Omental fat pad (tissue), 4 donors: ENCODE measurements at places on chromosomes 7 and 10.

DNA sequence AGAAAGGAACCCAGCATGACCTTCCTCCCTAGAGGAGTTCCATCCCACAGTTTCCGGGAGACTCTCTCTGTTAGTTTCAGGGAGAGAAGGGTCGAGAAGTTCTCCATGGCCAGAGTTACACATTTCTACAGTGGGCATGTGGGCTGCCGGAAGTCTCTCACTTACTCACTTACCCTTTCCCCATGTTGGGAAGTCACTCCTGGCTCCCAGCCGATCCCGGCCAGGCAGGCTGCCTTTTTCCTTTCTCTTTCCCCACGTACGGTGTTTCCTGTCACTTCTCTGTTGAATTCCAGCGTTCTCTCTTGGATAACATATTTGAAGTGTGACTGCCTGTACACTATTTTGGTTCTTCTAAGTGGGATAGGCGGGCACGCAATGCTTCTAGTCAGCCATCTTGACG, 3.5 kb downstream of the TEX36 start:
- no peak for DNase-seq

DNA sequence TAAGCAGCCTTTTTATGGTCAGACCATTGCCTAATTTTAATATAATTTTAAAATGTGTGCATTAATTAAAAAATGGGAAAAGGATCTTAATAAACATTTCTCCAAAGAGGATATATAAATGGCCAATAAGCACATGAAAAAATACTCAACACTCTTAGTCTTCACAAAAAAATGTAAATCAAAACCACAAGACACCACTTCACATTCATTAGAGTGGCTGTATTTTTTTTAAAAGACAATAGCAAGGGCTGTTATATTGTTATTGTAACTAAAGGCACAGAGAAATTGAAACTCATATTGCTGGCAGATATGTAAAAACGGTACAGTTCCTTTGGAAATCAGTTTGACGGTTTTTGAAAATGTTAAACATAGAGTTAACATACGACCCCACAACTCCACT, 3.2 kb upstream of the CROT start:
- no peak for DNase-seq

DNA sequence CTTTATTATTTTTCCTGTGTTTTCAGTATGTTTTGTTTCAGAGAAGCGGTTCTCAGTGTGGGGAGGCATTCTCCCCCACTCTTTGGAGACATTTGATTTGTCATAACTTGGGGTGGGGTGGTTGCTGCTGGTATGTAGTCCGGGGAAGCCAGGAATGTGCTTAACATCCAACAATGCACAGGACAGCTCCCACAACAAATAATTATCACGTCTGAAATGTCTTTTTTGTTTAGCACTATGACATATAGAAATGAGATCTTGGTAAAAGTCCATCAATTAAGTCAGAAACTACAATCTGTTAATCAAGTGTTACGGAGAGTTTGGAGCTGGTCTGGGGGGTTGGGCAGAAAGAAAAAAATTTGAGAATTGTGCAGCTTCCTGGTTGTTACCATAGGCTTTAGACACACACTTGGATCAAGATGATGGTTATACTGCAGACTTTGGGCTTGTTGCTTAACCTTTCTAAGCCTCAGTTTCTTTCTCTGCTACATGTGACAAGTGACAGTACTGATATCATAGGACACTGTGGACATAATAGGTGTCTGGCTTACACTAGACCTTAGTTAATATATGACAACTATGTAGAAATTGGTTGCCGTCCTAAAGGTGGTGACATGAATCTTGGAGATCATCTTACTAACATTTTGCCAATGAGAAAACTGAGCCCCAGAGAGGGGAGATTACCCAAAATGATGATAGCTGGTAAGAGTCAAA, 113.7 kb downstream of the LRMDA start:
- DNase-seq: no peak

- no peak for DNase-seq
Observed at GRCh38 chr7:100369105-100369504, 4.2 kb upstream of the PILRA start.

DNA sequence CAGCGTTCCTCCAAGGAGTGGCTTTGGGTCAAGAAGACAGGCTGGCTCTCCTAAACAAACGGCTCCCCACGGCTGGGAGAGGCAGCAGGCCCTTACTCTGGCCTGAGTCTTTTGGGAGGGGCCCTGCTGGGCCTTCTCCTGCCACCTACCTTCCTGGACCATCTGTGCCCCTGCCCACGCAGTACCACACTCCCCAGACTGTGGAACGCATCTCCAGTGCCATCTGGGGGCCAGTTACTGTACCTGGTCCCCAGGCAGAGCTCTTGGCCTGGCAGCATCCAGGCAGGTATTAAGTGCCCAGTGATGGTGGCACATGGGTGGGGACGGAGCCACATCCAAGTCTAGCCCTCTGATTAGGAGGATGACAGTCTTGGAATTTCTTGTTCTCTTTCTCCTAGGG, 14.4 kb downstream of the ALKBH4 start:
- no peak for DNase-seq

DNA sequence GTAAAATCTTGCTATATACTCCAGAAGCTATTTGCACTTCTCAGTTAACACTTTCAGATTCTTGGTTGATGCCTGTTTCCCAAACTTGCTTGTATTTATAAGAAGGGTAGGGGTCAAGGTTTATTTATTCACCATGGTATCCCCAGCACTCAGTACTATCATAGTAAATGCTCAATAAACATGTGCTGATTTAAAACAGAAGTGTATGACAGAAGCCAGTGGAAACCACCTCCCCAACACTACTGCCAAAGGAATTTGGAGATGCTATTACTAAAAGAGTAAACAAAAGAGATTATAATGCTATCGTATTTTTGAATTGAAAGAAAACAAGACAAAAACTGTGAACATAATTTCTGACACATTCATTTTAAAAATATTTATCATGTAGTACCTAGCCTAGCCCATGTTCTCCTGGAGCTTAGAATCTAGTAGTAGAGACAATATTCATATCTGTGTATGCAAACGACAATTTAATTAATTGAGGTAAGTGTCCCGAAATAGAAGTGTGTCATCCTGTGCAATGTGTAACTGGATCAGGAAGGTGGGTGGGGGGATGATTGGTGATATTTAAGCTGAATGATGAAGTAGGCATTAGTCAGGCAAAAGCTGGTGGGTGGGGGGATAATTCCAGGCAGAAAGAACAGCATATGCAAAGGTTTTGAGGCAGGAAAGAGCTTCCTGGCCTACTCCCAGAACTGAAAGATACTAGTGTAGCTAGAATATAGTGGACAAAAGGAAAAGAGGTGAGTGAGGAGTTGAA, 77.5 kb downstream of the HGF start:
- DNase-seq: no peak

DNA sequence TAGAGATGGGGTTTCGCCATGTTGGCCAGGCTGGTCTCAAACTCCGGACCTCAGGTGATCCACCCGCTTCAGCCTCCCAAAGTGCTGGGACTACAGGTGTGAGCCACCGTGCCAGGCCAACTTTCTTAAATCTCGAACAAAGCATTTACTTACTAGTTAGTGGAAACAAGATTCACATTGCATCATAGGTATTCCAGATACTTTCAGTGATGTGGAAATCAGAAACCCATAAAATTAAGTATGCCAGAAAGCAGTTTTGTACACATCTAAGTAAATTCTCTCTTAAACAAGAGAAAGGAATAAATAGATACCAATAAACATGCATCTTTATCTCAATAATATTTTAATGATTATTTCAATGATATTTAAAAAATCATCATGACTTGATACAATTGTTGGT, 75.5 kb downstream of the DGKI start:
- no peak for DNase-seq

- DNase-seq: no peak
Observed at GRCh38 chr7:135672560-135673359, 10.4 kb downstream of the STMP1 start.

GRCh38 chr10:129755158-129755591, 208.9 kb downstream of the EBF3 start:
- DNase-seq: no peak

DNA sequence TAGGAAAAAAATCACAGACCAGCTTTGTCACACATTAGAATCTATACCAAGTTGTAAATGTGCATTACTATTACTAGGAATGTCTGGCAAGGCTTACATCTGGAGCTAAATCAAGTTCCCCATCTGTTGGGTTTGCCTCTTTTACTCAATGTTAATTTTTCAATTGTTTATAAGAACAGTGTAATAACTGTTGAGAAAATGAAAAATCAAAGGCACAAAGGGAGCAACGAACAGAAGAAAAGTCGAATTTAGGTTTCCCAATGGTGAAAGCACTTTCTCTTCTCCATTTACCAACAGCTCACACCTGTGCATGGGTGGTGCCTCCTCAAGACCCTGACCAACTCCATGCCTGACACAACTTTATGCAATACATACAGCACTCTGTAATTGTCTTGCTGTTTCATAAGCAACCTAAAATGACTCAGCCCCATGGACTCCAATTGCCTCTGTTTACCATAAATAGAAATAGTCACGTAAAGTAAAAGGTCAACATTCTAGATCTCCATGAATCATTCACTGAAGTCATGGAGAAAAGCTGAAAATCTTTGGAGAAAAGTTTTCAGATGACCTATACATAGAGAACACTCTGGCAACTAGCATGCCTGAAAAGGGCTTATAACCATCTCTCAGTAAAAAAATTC, 95.5 kb upstream of the KCNIP2 start:
- DNase-seq: no peak

- no peak for DNase-seq
Observed at GRCh38 chr10:61170594-61170993, 226.6 kb upstream of the RHOBTB1 start.

DNA sequence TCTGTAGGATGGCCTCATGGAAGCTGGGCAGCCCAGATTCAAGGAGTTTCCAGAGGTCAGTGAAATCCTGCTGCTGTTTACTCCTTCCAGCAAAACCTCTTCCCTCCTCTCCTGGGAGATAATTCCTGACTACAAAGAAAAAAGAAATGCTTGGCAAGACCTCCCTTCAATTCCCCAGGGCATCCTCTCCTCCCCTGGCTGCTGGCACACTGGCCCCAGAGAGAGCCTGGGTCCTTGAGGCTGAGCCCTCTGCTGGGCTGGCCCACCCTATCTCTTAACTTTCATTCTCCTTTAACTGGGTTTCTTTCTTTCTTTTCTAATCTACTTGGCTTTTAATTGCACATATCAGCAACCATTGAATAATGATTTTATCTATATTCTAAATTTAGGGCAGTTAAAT, 7.7 kb downstream of the DRGX start:
- DNase-seq: no peak

DNA sequence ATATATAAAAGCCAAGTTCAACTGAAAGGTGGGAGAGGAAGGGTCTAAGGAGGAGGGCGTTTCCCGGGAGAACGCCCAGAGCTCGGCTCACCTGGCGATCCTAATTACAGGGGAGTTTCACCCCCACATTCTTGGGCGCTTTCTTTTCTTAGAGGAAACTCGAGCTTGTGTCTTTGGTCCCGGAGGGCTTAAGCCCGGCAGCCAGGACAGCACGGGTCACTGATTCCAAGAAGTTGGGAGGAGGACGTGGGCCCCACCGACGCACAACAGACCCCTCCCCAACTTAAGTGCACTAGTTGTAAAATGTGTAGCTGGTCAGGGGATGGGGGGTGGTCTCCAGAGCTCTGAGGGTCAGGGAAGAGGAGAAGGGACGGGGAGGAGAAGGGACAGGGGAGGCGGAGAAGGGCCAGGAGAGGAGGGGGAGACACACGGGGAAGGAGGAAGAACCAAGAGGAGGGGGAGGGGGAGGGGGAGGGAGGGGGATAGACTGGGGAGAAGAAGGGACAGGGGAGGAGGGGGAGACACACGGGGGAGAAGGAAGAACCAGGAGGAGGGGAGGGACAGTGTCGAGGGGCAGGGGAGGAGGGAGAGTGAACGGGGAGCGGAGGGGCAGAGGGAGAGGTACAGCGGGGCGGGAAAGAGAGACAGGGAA, 874 bp downstream of the BAIAP2L1 start:
- no peak for DNase-seq

DNA sequence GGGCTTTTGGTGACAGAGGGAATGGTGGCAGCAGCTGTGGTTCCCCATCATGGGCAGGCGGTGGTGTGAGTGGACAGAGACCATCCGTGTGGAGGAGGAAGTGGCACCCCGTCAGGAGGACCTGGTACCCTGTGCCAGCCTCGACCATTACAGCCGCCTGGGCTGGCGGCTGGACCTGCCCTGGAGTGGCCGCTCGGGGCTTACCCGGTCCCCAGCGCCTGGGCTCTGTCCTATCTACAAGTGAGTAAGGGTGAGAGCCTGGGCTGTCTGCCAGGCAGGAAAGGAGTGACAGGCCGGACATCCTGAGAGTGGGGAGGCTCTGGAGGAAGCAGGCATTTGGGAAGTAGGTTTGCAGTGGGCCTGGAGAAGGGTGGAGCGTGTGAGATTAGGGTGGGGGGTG, 2.9 kb upstream of the ZNF467 start:
- no peak for DNase-seq

DNA sequence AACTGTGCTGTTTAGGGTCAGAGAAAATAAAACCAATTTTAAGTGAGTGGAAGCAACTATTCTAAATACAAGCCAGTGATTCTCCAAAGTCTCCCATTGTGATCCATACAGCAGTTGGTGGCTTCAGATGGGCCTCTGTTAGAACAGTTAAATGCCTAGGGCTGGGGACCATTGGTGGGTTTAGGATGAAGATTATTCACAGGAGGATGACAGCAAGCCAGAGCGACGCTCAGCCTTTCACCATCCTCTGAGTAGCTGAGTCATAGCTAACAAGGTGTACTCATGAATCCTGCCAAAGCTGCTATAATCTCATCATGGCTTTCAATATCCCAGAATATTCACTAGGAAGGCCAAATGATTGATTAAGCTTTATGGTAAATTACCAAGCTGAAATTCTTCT, 39.6 kb downstream of the STARD3NL start:
- no peak for DNase-seq

DNA sequence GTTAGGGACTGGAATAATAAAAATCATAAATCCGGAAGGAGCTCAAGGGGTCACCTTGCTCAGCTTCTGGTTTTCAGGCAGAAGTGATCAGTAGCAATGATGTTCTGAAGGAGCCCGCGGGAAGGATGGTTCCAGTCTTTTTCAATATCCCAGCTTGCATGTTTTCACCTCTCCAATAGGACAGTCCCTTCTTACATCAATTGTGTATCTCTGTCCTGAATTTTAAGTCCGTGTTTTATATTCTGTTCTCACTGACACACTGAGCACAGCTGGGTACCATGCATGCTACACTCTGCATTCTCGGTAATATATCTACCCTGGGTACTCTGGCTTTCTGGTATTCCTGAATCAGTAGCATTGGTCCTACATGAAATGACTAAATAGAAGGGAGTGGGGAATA, 55.2 kb upstream of the SLC35B4 start:
- no peak for DNase-seq

DNA sequence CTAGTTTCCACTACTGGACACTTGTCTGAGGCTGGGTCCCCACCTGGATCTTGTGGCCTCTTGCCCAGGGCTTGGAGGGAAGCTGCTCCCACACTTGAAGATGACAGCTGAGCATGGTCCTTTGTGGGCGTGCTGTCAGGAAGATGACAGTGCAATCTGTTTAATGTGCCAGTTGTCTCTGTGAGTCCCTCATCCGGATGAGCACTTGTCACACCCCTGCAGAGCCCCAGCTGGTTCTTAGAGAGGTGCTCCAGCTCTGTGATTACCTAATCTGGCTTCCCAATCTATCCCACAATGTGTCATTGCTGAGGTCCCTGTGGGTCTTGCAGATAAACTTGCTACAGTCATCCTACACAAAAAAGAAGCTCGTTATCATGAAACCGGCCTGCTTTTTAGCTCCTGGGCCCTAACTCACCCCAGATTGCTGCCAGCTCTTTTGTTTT, 34.8 kb upstream of the CCSER2 start:
- DNase-seq: no peak
